ENCODE measurements at places on chromosomes 7 and 10. TPM values are rescaled to one million over a fixed set of nuclear protein-coding genes. Genes with fewer than 3 reads are reported as not detected.

- no peak for DNase-seq
These were observed 17.9 kb downstream of the PRKCQ start for GRCh38 chr10:6562221-6562620.

Gene DKK1
- 1,320 TPM for total RNA-seq

Gene PARD3
- total RNA-seq, result 52.9 TPM

DNA sequence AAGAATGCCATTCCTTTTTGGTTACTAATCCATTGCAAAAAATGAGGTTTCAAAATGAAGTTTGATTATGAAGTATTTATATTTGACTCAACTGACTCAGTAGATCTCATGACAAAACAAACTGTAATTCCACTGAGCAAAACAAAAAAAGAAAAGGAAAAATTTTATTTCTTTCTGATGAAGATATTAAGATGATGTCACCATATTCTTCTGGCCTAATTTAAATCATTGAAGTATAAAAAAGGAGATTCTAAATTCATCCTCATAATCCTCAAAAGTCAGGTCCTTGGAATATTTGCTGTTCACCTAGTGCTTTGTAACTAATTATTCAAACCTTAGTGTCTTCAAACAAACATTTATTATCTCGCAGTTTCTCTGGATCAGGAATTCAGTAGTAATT is 1183.7 kb downstream of the CNTNAP2 start:
- DNase-seq, result no peak

DNA sequence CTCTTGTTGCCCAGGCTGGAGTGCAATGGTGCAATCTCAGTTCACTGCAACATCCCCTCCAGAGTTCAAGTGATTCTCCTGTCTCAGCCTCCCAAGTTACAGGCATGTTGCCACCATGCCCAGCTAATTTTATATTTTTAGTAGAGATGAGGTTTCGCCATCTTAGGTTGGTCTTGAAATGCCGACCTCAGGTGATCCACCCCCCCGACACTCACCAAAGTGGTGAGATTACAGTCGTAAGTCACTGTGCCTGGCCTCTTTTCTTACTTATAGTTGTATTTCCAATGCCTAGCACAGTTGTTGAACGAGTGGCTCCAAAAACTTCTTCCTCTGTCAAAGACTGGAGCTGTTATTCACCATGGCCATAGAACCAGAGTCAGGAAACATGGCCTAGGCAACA is 6.7 kb downstream of the RNF216 start:
- DNase-seq, result peak; percentile 38

DNA sequence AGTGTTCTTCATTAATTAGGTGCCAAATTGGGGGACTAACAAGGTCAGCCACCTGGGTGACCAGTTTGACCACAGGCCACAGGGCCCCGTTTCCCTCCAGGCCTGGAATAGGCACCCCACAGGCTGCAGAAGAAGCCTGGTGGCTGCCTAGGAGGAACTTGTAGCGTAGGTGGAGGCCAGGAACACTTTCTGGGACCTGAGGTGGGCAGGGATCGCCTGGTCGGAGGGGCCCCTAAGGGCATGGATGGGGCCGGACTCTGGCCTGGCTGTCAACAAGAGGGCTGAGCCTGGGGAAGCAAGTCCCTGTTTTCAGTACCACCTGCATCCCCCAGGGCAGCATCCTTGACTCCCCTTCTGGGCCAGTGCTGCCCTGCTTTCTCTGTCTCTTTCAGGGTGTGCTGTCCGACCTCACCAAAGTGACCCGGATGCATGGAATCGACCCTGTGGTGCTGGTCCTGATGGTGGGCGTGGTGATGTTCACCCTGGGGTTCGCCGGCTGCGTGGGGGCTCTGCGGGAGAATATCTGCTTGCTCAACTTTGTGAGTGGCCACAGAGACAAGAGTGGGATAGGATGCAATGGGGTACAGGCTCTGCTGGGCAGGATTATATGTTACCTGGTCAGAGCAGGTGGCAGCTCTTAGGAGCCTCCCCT is 30.7 kb upstream of the SH2D4B start:
- no peak for DNase-seq

GRCh38 chr7:141133646-141134045 is 59.8 kb downstream of the TMEM178B start:
- no peak for DNase-seq

Gene COL1A2
- total RNA-seq, result 144 TPM

DNA sequence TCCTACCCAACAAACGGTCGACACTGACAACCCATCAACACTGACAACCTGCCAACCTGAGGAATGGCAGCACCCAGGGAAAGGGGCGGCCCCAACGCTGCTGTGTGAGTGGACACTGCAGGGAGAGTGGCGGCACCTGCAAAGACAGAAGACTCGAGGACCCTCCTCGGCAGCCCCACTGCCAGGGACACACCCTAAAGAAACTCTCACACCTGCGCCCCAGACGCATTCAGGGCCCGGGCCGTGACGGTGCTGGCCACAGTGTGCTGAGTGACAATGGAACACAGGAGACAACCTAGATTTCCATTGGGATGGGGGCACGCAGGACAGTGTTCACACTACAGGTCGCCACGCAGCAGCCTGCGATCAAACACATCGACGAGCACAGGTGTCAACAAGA is 3.6 kb downstream of the CAMK2B start:
- no peak for DNase-seq

DNA sequence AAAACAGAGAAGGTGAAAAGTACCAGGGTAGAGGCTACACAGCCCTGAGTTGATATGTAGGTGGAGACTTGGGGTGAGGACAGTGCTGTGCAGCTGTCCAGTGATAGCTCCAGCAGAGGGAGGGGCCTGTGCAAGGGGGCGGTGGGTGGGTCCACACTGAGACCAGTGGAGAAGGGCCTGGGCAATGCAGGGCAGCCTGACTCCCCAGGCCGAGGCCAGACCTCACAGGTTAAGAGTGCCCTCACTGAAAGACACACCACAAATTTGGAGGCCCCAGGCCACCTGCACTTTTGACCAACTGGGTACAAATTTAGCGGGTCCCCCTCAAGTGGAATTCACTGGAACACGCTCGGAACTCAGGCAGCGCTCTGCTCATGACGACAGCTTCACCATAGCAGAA is 6.7 kb upstream of the RASGEF1A start:
- DNase-seq, result no peak

GRCh38 chr10:113689057-113689456 is 9.3 kb downstream of the CASP7 start:
- DNase-seq, result no peak

Gene LRRC61
- 0.67 TPM for total RNA-seq

- DNase-seq, result no peak
These were observed 55.8 kb downstream of the PTN start for GRCh38 chr7:137287651-137288258.

DNA sequence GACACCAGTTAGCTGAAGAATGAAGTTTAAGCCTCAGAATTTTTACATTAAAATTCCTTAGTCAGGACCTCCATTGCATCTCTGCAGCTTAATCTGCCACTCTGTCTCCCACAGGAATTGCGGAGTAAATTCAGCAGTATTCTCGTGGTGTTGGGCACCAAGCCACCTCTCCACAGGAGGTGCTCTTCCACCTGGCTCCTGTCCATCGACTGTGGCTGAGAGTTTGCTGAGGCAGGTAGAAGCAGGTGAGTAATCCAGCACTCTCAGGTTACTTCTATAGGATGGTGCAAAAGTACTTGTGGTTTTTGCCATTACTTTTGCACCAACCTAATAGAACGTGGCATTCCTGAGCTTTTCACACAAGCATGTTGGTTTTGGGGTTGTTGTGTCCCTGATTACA is 134.1 kb downstream of the GFRA1 start:
- DNase-seq, result no peak

Gene EPDR1
- 64.0 TPM for total RNA-seq
